ENCODE measurements at places on chromosomes 7 and 10.

GRCh38 chr10:69631566-69631965 is 1.5 kb downstream of the FAM241B start:
- DNase-seq, result no peak

GRCh38 chr10:101346177-101346576 is 7.8 kb upstream of the BTRC start:
- no peak for DNase-seq

- no peak for DNase-seq
These were observed 16.6 kb downstream of the ARID5B start for GRCh38 chr10:61918140-61918539.

DNA sequence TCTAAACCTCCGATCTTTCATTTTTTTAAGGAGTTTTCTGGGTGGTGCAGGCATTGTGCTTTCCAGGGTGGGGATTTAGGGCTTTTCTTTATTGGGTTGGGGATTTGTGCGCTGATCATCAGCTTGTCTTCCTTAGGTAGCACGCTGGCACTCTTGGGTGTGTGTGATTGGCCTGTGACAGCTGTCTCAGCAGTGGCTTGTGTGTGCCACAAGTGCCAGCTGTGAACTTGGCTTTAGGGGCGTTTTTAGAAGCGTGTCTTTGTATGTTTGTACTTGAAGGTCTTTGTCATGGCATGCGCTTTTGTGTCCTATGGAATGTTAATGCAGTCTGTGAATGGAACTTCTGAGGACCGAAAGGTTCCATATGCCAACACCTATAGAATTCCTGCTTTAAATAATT is 788 bp downstream of the AKAP9 start:
- DNase-seq, result peak; percentile 47

GRCh38 chr10:1978584-1978983 is 241.3 kb upstream of the ADARB2 start:
- no peak for DNase-seq

- no peak for DNase-seq
These were observed 327.1 kb downstream of the GLRX3 start for GRCh38 chr10:130463104-130463875.

DNA sequence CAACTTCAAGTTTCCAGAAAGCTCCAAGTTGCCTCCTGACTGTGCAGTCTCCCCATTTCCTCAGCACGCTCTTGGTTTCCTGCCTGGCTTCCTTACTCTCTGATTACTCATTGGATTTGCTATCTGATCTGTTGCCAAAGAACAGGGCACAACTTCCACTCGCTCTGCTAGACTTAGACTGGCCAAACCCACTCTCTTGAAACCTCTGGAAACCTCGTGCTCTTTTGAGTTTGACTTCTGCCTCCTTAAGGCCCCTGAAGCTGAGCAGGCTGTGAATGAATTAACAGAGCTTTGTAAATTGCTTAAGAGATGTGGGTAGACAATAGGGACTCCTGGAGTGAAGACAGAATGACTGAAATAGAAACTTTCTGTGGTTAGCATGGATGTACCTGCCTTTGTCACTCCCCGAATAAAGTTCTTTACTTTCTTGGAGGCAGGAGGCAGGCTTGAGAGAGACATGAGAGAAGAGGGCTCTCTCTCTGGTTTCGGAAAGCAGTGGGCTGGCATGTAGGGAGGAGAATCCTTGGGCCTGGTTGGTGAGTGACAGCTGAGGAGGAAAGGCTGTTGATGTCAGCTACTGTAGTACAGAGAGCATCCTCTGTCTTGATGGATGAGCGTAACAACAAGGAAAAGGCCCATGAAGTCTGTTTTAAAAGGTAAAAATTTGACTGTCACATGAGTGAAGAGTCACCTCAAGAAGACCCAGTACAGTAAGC is 70.8 kb downstream of the CHN2 start:
- no peak for DNase-seq

- DNase-seq, result no peak
These were observed 110.2 kb downstream of the RAB11FIP2 start for GRCh38 chr10:117936566-117936965.

- DNase-seq, result no peak
These were observed 77.4 kb downstream of the LRMDA start for GRCh38 chr10:75508814-75509306.

DNA sequence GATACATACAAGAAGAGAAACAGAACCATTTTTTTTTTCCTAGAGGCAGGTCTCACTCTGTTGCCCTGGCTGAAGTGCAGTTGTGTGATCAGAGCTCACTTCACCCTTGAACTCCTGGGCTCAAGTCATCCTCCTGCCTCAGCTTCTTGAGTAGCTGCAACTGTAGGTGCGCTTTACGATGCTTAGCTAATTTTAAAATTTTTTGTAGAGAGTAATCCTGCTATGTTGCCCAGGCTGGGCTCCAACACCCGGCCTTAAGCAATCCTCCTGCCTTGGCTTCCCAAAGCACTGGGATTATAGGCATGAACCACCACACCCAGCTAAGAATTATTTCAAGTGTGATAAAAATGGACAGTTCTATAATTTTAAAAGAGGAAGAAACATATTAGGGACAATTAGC is 5.6 kb upstream of the ZEB1 start:
- DNase-seq, result no peak

GRCh38 chr10:78362406-78363022 is 328.9 kb downstream of the RPS24 start:
- DNase-seq, result no peak

GRCh38 chr7:100863406-100863950 is 3.7 kb upstream of the TRIP6 start:
- DNase-seq, result no peak

DNA sequence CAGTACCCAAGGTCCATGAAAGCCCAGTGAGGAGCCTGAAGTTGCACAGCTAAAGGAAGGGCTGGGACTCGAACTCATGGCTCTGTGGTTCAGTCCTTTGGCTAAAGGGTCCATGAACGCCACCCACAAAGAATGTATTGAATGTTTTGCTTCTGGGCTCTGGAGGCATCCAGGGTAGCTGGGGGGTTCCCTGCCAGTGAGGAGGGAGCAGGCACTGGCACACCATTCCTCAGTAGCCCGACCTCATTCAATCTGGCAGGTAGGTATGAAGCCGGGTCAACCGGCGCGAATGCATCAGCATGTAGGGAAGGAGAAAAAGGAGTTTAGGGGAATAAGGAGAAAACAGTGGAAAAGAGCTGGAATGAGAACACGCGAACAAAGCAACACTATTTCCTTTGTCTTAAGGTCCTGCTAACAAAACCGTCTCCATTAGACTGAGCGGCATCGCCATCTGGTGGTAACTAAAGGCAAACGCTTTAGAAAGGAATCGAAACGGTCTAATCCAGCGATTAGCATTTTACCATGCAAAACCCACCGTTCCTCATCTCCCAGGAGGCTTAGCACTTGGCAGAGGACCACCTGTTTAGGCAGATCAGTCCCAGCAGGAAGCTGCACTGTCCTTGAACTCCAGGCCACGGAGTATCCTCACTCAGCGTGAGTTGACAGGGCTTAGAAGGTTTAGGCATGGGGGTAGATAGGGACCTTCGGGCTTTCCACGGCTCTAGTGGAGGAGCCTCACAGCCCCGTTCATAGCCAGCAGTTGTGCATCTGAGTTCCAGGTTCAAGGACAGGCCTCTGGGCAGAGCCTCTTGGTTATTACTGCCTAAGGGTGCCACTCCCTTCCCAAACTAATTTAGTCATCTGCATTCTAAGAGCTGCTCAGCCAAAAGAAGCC is 122.8 kb downstream of the UBE2H start:
- peak; percentile 59 for DNase-seq

DNA sequence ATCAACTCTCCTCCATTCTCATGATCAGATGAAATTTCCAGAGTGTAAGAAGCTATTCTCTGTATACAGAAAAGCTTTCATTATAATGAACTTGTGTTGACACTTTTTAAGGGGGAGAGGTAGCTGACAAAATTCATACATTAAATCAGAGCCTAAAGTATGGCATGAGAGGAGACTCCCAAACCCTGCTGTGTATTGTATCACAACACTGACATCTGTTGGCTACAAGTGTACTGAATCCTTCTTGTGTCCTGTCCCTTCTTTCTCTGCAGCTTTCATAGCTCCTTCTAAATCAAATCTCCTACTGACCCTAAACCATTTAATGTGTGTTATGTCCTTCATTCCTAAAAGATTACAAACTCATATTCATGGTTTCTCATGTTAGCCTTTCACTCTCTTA is 70.9 kb downstream of the GCC1 start:
- no peak for DNase-seq

- DNase-seq, result peak; percentile 38
These were observed 8.6 kb downstream of the CAMK2G start for GRCh38 chr10:73865459-73866442.

- no peak for DNase-seq
These were observed 716.2 kb downstream of the NXPH1 start for GRCh38 chr7:9149499-9150082.

- no peak for DNase-seq
These were observed 15.5 kb upstream of the LARP4B start for GRCh38 chr10:947051-947450.

- DNase-seq, result no peak
These were observed 847.1 kb downstream of the REEP3 start for GRCh38 chr10:64368298-64368697.

DNA sequence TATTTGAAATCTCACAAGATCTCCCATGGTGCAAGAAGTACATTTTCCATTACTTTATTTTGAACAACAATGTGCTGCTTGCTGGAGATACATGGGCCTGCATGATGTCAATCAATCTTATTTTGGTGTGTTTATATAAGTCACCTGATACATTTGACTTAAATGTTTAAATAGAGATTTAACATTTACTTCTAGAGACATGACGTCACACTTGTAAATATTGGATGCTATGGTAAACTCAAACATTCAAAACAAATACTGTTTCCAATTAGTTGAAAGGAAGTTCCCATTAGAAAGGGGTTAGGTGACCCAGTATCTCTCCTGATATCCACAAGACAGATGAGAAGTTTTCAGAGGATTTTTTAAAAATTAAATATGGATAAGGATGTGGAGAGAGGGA is 214.5 kb downstream of the NSUN6 start:
- no peak for DNase-seq

DNA sequence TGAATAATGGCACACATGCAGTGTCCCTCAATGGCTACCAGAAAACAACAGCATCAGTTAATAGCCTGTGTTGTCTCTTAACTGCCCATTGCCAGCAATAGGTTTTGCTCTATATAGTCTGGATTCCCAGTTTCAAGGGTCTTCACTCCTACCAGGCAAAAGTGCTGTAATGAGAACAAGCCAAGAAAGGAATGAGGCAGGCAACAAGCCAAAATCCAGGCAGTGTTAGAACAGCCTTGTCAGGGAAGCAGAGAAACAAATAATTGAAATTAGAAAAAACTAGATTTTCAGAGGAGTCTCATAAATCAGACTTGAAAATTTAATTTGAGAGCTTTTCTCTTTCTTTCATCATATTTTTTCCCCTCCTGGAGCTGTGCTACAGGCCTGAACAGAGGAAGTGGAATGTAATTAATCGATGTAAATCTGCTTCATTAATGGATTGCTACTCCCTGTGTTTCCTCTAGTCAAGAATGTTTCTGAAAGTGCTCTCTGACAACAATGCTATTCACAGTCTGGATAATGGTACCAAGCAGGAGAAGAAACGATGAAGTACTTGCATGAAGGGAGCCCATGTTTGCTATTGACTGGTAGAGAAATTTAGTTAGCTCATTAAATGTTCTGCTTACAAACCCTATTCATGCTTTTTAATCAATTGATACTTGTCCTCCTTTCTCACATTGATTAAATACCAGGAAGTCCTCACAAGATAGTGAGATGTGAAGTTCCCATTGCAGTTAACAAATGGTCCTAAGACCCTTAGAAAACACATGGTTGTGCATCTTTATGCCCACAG is 202.0 kb upstream of the LRRTM3 start:
- DNase-seq, result no peak

GRCh38 chr10:12214763-12215218 is 18.8 kb downstream of the CDC123 start:
- DNase-seq, result no peak

GRCh38 chr7:107544848-107545591 is 18.7 kb downstream of the COG5 start:
- no peak for DNase-seq

DNA sequence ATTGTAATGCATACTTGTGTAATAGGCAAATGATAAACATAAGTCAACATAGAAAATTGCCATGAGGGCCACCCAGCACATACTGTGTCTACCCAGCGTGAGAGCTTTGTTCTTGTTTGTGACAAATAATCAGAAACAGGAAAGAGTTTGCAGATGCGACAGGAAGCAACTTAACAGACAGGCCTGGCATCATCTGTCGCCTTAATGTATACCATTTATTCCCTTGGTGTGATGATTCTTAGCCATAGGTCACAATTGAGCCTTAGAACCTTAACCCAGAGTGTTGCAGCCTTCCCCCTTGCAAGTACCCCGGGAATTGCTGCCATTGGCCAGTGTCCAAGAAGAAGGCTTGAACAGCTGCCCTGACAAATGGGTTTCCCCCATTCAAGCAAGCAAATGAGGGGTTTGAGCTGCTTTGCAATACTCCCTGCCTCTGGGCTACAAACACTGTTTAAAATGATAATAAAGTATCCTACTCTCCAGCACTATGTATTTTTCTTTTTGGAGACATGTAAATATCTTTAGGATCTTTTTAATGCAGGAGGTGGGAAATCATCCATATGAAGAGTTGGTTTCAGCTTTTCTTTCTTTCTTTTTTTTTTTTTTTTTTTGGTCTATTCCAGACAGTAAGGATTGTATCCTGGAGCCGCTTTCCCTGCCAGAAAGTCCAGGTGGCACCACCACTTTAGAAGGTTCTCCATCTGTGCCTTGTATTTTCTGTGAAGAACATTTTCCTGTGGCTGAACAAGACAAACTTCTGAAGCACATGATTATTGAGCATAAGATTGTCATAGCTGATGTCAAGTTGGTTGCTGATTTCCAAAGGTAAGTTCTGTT is 80.0 kb downstream of the ZNF277 start:
- no peak for DNase-seq

DNA sequence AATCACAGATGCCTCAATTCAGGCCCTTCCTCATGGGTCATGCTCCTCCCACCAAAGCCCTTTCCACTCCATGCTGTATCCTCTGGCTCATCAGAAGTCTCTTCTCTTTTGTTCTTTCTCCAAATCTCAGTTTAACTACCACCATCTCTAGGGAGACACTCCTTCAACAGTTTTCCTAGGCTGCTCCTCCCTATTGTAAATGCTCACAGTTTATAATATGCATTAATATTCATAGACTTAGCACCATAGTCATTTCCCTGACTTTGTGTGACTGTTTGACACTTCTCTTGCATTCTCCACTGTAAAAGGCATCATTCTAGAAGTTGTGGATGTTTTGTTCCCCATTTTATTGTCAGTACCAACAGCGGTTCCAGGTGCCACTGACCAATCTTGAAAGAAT is 226.5 kb upstream of the PRSS1 start:
- DNase-seq, result no peak

GRCh38 chr7:115679976-115680375 is 350.6 kb downstream of the TFEC start:
- no peak for DNase-seq

GRCh38 chr7:132941428-132941827 is 140.5 kb downstream of the CHCHD3 start:
- DNase-seq, result no peak
